ENCODE measurements at places on chromosomes 4 and X.

GRCh38 chrX:143754183-143754582 is 33.6 kb upstream of the SPANXN2 start:
- DNase-seq = no peak

DNA sequence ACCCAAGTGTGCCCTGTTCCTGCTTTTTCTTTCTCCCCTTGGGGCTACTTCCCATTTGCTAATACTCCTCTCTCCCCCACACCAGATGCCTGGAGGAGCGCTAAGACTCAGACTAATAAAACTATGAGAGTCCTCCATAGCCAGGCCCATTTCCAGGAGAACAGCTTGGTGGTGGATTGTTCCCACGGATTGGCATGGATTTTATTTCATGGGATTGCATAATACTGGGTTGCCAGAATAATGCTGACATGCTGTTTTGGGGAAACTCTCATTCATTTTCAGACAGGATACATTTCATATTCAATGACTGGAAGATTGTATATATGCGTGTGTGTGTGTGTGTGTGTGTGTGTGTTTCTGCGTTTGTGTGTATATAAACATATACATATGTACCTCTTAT is 447.5 kb upstream of the PITX2 start:
- no peak for DNase-seq

DNA sequence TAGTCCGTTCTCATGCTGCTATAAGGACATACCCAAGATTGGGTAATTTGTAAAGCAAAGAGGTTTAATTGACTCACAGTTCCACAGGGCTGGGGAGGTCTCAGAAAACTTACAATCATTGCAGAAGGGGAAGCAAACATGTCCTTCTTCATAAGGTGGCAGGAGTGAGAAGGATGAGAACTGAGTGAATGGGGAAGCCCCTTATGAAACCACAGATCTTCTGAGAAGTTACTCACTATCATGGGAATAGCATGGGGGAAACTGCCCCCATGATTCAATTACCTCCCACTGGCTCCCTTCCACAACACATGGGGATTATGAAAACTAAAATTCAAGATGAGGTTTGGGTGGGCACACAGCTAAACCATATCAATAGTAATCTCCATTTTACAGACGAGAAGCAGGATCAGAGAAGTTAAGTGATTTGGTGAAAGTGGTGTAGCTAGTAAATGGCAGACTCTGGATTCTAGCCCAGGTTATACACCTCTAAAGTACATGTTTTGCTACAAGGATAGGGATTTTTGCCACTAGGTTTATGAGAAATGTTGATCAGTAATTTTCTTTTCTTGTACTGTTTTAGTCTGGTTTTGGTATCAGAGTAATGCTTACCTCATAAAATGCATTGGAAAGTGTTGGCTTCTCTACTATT is 47.3 kb upstream of the C1GALT1C1 start:
- no peak for DNase-seq

- peak; percentile 7 for DNase-seq
Measured at GRCh38 chr4:76689145-76689817, 208.7 kb downstream of the SOWAHB start.

GRCh38 chr4:70992391-70992881 is 1.0 kb upstream of the DCK start:
- DNase-seq = no peak

- no peak for DNase-seq
Measured at GRCh38 chr4:143021384-143021783, 163.3 kb upstream of the USP38 start.

GRCh38 chr4:176601124-176601523 is 191.6 kb downstream of the VEGFC start:
- no peak for DNase-seq

DNA sequence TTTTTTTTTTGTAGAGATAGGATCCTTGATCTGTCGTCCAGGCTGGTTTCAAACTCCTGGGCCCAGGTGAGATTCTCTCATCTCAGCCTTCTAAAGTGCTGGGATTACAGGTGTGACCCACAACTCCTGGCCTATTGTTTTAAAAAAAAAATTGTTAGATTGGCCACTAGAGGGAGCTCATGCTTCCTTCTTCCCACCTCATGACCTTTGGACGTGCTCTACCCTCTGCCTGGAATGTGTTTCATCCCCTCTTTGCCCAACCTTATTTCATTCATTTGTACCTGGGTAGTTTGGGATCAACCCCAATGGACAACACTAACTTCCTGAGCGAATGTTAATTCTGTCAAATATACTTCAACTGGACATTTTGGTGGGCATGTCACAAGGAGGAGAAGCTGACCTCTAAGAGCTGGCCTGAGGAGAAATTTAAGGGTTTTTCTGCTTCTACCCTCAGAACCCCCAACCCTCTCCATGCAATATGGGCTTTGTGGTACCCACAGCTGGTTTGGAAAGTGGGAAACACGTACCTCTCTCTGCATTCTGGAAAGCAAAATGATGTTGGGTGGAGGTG is 6.4 kb downstream of the PPEF2 start:
- no peak for DNase-seq

DNA sequence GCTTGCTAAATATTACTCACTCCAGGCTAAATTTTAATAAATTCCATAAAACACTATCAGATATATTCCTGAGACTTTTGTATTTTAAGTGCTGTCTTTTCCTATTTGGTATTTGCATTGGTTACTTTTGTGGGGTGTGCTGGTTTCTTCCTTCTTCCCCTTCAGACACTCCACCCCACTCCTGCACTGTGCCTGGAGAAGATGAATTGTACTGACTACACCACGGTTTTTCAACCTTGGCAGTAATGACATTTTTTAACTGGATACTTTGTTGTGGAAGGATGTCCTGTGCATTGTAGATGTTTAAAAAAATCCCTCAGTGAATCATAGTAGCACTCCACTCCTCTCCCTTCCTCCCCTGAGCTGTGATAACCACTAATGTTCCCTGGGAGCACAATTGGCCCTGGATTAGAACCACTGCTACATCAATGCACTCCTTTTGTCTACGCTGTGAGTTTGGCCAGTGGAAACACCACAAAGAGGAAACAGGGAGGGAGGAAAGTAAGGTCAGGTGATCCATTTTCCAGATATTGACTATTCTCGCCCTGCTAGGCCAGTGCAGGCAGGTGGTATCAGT is 36.3 kb downstream of the SNCA start:
- DNase-seq = no peak

GRCh38 chr4:6834867-6835266 is 52.3 kb downstream of the KIAA0232 start:
- no peak for DNase-seq

GRCh38 chrX:132425744-132426318 is 63.0 kb downstream of the MBNL3 start:
- DNase-seq = no peak

- DNase-seq = no peak
Measured at GRCh38 chr4:38113132-38113531, 152.9 kb downstream of the PTTG2 start.

GRCh38 chr4:121462660-121463261 is 81.9 kb upstream of the QRFPR start:
- no peak for DNase-seq

DNA sequence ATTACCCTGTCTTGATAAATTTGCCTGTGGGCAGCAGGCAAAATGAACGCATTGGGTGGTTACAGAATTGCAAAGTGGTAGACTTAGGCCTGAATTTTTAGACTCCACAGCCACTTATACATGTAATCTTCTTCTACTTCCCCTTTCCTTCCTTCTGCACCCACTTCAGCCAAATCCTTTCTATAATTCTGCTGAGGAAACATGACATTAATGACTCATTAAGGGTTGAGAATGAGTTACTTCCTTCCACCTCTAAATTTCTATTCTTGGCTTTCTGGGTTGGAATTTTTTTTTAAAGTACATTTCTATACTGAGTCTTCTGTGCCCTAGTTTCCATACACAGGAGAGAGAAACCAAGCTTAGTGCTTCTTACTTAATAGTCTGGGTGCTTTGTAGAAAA is 10.1 kb downstream of the PAPSS1 start:
- DNase-seq = no peak

DNA sequence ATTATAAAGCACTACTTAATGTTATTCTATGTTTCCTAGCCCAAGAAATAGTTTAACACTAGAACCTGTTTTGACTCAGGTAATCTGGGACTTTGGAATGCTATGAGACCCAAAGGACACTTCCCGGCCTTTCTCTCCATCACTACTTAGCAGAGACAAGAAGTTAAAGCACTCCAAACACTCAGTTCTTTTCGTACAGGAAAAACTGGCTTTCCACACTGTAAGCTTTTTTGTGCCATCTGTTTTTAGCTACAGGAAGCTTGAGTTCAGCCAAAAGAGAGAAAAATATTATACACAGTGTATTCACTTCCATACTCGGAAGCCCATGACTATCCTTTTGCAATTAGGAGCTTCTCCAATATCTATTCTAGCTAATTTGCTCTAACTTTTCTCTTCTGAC is 7.9 kb upstream of the FGF13 start:
- DNase-seq = no peak

DNA sequence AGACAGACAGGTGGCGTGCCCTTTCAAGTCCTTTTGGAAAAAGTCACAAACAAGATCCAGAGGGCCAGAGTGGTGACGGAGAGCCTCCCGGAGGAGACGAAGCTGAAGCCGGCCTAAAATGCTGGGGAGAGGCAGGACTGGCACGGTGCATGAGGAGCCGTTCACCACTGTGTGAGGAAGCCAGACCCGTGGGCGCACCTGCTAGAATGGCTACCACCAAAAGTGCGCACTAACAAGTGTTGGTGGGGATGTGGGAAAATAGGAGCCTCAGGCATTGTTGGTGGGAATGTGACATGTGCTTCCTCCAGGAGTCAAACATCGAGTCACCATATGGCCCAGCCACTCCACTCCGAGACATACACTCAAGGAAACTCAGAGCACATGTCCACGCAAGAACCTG is 67.4 kb upstream of the HELT start:
- DNase-seq = no peak

DNA sequence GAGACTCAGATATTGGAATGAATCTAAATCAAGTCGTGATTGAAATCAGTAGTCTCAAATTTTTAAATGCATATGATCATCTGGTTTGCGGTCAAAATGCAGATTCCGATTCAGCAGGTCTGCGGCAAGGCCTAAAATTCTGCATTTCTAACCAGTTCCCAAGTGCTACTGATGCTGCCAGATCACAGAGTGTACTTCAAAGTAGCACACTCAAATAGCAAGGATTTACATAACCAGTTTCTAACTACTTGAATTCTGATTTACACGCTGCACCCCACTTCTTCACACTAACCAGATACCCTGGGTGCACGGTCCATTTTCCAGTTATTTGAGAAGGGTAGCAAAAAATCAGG is 752 bp downstream of the MBTPS2 start:
- no peak for DNase-seq

DNA sequence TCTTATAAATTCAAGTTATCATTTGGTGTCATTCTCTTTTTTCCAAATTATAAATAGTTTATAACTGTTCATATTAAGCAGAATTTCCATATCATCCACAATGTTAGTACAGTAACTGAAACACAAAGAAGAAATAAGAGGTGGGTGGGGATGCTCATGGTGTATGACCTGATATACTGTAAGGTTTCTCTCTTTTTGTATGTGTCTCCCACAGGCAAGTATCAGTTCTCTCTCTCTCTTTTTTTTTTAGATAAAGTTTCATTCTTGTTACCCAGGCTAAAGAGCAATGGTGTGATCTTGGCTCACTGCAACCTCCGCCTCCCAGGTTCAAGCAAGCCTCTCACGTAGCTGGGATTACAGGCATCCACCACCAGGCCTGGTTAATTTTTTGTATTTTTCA is 43.7 kb upstream of the UGT2A3 start:
- no peak for DNase-seq

DNA sequence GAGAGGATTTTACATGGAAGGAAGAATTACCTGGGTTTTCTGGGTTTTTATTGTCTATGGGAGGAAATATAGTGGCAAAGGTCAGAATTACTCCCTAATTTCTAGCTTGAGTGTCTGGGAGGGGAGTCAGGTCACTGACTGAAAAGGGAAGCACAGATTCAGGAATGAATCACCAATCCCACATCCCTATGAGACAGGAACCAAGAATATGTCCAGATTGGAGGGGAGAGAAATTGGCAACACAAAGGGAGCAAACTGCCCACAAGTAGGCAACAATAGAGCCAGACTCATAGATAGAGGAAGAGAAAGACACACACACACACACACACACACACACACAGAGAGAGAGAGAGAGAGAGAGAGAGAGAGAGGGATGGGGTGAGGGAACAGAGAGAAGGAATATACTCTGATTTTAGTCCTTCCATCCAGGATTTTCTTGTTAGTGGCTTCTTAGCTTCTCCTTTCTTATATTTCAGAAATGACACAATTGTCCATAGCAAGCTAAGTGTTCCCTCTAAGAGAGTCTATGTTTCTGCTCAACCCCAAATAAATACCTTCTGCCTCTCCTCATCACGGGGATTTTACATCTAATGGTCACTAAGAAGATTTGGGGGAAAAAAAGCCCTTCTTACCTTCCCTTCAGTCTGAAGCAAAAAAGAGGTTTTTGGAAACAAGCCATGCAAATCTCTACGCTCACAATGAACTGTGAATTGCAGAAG is 12.0 kb downstream of the P2RY10 start:
- no peak for DNase-seq

DNA sequence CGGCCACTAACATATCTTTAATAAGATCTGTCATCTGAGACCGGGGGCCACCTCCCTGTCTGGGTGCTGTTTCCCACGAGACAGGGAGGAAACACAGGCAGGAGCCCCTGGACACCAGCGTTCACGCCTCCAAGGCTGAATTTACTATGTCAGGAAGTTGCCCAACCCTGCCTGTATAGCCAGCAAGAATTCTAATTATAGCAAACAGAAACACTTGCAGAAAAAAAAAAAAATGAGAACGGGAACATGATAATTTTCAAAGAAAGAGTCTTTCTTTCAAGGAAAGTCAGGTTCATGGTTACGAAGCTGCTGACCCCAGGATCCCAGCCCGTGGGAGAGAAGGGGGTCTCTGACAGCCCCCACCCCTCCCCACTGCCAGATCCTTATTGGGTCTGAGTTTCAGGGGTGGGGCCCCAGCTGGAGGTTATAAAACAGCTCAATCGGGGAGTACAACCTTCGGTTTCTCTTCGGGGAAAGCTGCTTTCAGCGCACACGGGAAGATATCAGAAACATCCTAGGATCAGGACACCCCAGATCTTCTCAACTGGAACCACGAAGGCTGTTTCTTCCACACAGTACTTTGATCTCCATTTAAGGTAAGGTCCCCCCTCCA is at the start of gene IL3RA:
Gene IL3RA, plus strand, starts transcription at position 455 of the 613 bp plus-strand sequence. CDS start 4,981 bp downstream, outside the sequence.
- peak; percentile 6 for DNase-seq

DNA sequence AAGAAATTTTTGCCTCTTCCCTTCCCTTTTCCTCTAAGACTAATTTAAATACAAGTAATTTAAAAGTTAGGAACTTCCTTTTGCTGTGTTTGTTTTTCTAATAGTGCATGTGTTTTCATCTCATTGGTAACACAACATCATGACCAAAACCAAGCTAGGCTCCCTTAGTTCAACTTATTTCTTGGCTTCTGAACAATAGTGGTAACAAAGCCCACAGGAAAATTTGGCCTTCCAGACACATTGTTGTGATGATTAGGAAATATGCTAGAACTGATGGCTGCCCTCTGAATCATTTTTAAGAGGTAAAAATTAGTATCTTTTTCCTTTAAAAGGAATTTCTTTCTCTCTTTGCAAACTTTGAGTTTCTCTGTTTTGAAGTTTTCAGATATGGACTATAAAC is 25.5 kb upstream of the TEC start:
- DNase-seq = no peak

GRCh38 chr4:105246712-105247111 is 100.0 kb downstream of the TET2 start:
- DNase-seq = no peak

All from T-cell (primary cell).